Motor neuron (in vitro differentiated cells): ENCODE measurements at places on chromosomes 1 and 21.

- no peak for ATAC-seq
These were observed 646.2 kb downstream of the ADGRL2 start for GRCh38 chr1:82446955-82447354.

DNA sequence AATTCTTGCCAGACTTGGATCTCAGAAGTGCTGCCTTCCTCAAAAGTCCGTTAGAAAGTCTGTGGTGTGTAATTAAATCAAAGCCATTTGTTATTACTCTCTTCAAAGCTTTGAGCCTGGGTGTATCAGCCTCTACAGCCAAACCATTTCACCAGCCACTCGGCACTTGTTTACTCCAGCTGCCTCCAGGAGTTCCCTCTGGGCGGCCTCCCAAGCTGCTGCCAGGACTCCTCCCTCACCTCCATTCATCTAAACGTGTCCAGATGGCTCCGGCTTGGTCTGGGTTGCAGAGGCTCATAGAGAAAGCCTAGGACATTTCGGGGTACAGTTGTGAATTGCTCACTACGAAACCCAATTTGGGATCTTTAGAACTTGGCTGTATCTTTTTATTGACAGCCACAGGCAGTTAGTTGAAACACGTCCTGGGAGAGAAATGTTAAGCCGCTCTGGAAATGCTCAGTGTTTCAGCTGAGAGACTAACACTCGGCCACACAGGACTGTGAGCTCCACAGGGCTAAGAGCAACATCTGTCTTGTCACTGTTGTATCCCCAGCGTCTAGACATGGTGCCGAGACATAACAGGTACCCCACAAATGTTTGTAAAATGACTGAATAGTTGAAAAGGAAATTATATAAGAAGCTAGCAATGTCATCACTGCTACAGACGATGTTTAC is 116.9 kb upstream of the NGF start:
- ATAC-seq, result peak; percentile 64

GRCh38 chr1:71046891-71047634 is 553 bp downstream of the PTGER3 start:
- ATAC-seq, result peak; percentile 41

DNA sequence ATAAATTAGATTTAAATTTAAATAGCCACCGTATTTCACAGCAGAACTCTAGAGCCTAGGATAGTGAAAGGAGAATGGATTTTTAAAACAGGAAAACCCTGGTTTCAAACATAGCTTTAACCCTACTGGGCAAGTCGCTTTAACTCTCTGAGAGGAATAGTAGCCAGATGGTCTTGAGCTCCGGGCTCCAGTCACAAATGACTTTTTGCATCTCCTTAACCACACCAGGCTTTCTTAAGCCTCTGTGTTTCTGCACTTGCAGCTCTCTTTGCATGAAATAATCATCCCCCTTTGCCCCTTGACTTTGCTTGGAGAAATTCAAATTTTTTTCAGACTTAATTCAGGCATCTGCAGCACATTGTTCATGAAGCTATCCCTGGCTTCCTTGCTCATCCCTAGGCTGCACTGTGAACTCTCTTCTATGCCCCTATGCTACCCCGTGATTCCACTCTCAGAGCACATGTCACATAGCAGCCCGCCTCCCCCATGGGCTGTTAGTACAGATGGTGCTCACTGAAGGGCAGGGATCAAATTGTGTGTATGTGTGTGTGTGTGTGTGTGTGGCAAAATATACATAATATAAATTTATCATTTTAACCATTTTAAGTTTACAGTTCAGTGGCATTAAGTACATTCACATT is 68.8 kb upstream of the DAB1 start:
- peak; percentile 70 for ATAC-seq

DNA sequence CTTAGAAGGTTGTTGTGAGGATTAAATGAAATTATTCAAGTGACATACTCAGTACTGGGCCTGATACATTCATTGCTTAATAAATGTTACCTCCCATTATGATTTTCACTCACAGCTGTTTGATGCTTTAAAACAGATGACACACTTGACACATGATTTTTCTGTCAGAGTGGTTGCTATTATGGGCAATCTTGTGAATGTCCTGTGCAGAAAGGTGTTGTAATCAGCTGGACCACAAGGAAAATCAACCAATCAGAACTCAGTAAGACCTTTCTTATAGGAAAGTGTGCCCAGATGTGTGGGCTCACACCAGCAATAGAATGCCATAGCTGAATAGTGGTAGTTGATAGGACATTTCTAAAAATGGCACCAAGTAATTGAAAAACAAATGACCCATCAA is 23.5 kb downstream of the GJA5 start:
- ATAC-seq, result no peak

GRCh38 chr1:51610637-51611036 is 6.3 kb upstream of the OSBPL9 start:
- no peak for ATAC-seq

- no peak for ATAC-seq
These were observed 96.6 kb upstream of the TNR start for GRCh38 chr1:175839779-175840669.

DNA sequence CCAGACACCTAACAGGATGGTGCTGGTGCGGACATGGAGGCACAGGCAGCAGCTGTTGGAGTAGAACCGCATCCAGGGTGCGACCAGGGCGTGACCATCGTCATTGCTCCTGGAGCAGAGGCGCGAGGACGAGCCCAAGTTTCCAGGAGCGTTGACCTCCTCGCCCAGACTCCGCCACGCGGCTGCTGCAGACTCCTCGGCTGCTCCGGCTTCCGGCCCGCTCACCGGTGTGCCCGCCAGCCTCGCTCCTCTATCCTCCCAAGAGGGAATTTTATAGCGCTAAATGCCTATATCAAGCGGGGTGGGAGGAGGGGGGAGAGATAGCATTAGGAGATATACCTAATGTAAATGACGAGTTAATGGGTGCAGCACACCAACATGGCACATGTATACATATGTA is 5.3 kb upstream of the S100A12 start:
- no peak for ATAC-seq

GRCh38 chr21:35658242-35658641 is 402.1 kb downstream of the SETD4 start:
- peak; percentile 69 for ATAC-seq

GRCh38 chr1:16119504-16119903 is 36.4 kb downstream of the EPHA2 start:
- ATAC-seq, result no peak

DNA sequence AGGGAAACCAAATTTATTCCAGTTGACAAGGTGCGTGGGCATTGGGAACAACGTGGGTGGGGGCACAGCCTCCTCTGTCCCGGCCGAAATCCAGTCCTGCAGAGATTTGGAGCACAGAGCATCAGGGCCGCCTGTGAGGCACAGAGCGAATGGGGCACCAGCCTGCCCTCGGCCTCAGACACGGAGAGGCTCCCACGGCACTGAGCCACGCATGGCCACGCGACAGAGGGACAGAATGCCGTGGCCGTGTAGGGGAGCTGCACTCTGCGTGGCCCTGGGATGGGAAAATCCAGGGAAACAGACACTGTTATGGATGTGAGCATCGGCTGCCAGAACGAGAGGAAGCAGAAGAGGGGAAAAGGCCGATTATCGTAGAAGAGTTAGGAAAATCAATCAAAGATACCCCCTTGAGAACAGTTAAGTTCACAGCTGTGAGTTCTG is 13.5 kb upstream of the C1orf159 start:
- ATAC-seq, result no peak

DNA sequence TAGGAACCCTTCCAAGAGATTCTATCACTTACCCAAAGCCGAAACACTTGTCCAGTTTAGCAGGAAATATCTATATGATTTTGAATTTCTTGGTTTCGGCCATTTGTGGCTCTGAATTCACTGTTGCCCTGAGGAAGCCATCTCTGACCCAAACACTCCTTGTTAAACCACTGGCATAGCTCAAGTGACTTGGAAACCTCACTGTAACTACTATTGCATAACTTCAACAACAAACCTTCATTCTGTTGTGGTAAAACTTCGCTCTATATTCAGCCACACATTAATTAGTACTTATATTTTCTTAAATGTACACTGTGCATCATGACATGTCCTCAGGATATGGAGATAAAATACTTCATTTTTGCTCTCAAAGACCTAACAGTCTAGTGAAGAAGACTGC is 63.2 kb downstream of the ST6GALNAC3 start:
- ATAC-seq, result no peak

DNA sequence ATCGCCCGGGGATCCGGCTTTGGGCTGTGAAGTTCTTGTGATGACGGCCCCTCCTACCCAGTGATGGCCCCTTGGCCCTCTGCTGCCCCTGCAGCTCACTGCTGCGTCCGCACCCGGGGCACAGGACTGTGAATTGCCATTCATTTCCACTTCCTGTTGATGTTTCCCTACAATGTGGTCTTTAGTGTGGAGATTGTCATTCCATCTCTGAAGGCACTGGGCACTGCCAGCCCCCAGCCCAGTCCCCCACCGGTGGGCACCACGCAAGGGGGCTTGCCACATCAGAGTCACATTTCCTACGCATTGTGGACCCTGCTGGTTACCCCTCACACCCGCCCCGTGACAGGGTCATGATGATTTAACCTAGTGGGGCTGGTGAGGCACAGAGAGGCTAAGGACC is 2.5 kb upstream of the MX2 start:
- no peak for ATAC-seq

GRCh38 chr1:12518931-12519692 is 98.9 kb downstream of the DHRS3 start:
- ATAC-seq, result peak; percentile 92

GRCh38 chr21:41726970-41727783 is 39.7 kb downstream of the RIPK4 start:
- ATAC-seq, result peak; percentile 18

DNA sequence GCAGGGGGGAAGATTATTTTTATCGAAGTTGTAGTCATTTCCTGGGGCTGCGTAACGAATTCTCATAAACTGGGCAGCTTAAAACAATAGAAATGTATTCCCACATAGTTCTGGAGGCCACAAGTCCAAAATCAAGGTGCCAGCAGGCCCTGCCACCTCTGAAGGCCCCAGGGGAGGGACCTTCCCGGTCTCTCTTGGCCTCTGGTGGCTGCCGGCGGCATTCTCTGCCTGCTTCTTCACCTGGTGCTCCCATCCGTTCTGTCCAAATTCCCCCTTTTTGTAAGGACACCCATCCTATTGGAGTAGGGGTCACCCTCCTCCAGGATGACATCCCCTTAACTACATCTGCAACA is 92.8 kb downstream of the PDE9A start:
- ATAC-seq, result no peak

DNA sequence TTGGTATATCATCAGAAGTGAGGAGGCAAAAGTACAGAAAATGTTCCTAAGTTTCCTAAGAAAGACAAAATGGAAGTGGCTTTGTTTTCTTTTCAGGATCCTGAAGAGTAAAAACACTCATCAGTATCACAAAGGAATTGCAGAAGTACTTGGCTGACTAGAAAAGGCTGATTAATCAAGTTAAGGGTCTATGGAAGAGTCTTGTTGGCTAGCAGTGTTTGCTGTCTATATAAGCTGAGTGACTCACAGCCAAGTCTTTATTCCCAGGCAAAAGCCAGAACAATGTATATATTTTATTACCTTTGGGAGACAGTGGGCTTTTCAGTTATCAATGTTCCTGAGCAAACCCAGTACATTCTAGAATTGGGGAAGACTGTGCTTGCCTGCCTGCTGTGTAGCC is 777.0 kb downstream of the PLA2G4A start:
- no peak for ATAC-seq

GRCh38 chr1:9434247-9435152 is 104.8 kb upstream of the SLC25A33 start:
- ATAC-seq, result no peak

DNA sequence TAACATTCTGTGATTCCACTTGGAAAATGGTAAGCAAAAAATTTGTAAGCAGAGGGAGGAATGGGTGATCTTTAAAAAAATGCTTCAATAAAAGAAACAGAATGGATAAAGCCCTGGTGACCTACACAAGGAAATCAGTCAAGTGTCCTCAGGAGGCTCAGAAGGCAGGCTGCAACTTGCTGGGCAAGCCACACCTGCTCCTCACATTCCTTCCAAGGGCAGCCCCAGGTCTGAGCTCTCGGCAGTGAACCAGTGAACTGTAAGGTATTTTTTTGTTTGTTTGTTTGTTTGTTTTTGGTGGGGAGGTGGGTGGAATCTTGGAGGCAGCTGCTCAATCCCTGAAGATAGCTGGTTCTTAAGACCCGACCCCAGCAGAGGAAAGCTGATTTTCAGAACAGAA is 4.4 kb downstream of the TACSTD2 start:
- ATAC-seq, result no peak

GRCh38 chr1:243903895-243904294 is 53.9 kb upstream of the AKT3 start:
- no peak for ATAC-seq

DNA sequence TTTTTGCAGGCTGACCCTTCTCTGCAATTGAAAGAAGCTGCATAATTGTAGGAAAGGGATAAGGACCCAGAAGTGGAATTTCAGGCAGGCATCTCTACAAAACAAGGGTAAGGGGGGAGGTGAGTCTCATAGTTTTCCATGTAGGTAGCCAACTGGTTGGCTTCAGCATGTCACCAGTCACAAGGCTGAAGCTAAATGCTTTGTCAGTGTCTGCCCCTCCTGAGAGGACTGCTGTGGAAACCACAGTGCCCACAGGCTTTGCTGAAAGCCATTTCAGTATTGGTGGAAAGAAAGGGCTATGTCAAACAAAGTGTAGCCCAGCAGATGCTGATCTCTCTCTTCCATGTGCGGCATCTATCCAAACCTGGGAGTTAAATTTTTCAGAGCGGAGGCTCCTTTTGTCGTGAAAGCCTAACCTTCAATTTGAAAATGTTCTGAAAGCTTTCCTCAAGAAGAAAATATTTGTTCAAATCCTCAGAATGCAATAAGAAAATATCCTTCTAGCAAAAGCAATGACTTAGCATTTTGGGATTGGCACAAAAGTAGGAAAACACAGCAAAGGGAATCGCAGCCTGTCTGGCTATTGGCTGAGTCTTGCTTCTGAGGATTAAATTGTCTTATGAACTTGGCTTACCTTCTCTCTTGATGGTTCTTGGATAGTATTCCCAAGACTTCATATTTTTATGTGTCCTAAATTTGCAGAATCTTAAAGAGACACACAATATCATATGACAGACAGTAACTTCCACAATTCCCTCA is 591.7 kb downstream of the PLPP3 start:
- ATAC-seq, result no peak

GRCh38 chr21:34135330-34135729 is 62.0 kb downstream of the MRPS6 start:
- no peak for ATAC-seq

- ATAC-seq, result peak; percentile 100
These were observed 52.9 kb downstream of the LRRC8D start for GRCh38 chr1:89873770-89874169.

DNA sequence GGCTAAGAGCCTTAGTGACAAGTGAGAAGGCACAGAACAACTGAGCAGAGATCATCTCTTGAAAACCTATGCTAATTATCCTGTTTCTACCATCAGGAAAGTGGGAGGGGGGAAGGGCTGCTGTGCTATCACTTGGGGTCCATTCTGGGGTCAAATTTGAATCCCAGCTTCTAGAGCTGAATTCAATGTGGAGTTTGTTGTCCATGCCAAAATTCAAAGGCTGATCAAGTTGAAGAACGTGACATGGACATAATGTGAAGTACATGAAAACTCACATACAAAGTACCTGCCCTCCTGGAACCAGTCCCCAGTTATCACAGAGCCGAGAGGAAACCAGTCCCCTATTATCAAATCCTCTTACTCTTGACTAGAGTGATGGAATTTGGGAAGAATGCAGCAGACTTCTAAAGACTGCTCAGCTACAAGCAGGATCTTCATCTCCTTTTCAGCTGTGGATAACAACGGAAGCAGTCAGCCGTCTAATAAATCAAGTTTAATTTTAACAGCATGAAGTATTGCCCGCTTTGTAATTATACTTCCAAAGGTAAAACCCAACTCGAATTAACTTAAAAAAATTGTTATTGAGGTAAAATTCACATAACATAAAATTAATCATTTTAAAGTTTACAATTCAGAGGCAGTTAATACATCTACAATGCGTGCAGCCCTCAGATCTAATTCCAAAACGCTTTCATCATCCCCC is 78.3 kb downstream of the SLC45A1 start:
- peak; percentile 45 for ATAC-seq
